ENCODE measurements at places on chromosomes 2 and 18. TPM values are rescaled to one million over a fixed set of nuclear protein-coding genes. Genes with fewer than 3 reads are reported as not detected.

The PSMA8 gene
- not detected for total RNA-seq

The ATP6V1B1 gene
- total RNA-seq, result not detected

GRCh38 chr2:128279009-128279408 lies 39.7 kb downstream of the HS6ST1 start:
- no peak for DNase-seq

DNA sequence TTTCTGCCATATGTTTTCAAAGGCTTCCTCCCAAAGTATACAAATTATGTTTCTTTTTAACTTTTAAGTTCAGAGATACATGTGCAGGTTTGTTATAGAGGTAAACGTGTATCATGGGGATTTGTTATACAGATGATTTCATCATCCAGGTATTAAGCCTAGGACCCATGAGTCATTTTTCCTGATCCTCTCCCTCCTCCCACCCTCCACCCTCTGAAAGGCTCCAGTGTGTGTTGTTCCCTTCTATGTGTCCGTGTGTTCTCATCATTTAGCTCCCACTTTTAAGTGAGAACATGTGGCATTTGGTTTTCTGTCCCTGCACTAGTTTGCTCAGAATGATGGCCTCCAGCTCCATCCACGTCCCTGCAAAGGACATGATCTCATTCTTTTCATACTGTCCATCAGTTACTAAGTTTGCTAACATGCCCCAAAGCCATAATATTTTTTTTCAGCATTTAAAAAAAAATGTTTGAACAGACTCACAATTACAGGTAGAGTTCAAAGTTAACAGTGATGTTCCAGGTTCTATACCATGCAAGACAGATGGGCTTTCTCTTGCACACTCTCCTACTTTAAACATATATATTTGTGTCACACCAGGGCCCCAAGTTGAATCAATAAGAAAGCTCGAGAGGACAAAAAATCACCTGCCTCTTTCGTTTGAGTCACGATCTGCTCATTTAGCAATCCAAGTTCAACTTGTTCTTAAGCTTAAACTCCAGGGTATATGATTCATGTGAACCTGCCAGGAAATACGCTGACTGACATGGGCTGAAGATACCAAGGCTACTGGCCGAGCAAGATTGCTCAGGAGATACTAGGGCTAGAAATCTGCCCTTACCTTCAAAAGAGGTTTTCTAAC lies 77.6 kb downstream of the AP1S3 start:
- DNase-seq, result no peak

The IWS1 gene
- total RNA-seq, result 42.7 TPM

- DNase-seq, result no peak
Observed at GRCh38 chr2:213253162-213253561, 31.1 kb upstream of the SPAG16 start.

The MRPS5 gene
- 30.0 TPM for total RNA-seq

DNA sequence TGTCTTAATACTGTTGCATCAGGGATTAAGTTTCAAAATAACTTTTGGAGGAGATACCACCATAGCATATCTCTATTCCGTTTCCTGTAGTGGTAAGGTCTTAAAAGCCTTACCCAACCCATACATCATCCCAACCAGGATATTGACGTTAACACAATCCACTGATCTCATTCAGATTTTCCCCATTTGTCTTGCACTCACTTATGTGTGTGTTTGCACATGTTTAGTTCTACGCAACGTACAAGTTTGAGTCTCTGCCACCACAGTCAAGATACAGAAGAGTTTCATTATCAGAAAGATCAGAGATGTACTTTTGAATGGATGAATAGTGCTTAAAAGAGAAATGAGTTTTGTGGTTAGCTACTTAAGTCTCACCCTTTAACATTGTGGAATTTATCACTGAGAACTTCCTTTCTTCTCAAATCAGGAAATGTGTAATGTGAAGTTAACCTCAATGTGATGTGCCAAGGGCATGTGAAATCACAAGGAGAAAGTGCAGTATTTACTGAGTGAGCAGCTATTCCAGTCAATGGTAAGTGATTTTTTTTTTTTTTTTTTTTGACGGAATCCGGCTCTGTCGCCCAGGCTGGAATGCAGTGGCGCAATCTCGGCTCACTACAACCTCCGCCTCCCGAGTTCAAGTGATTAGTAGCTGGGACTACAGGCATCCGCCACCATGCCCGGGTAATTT lies 69.2 kb upstream of the EPHA4 start:
- DNase-seq, result no peak

The TTC27 gene
- total RNA-seq, result 32.4 TPM

The ANKRD62 gene
- not detected for total RNA-seq

GRCh38 chr18:55489034-55489986 lies 98.7 kb downstream of the TCF4 start:
- no peak for DNase-seq

DNA sequence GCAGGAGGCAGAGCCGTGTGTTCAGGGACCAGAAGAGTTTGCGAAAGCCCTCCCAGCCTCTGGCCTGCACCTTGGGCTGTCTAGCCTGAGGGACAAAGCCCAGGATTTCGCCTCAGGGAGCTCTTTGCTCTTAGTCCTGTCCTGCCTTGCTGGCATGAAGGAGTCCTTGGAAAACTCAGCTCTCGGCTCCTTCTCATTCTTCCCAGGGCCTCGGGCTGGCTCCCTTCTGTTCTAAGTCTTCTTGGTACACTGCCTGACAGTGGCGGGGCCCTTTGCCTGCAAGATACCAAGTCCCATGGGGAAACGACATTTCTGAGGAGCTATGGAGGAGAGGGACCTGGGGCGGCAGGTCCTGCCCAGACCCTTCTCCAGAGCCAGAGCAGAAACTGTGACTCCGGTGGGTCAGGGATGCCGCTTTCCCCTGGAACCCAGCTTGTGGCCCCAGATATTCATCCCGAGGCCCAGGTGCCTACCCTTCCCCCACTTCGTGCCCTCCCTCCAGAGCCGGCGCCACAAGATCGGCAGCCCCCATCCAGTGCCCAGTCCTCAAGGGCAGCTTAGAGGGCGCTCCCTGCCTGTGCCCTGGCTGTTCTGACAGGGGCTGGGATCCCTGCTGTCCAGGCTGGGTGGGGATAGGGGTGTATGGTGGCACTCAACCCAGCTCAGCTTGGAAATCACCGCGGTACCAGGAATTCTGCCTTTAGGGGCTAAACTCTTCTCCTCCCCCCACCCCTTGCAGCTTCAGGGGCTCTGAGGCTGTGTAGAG lies 5.5 kb upstream of the CYP26B1 start:
- no peak for DNase-seq

GRCh38 chr2:9837451-9837850 lies 5.8 kb upstream of the TAF1B start:
- no peak for DNase-seq

DNA sequence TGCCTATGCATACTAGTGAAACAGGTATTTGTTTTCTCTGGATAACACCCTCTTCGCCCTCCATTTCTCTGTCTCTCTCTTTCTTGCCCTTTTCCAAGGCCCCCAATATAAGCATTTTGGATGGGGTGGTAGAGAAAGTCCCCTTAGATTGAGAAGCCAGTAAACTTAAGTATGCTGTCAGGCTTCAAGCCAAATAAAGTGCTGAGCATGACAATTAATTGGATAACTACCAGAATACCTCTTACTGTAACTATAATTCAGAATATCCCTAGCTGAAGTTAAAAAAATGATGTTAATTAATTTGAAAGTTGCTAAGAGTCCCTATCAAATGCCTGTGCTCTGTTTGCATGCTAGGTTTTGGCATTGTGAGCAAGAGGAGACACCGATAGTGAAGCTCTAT lies 324.8 kb downstream of the PARD3B start:
- no peak for DNase-seq

DNA sequence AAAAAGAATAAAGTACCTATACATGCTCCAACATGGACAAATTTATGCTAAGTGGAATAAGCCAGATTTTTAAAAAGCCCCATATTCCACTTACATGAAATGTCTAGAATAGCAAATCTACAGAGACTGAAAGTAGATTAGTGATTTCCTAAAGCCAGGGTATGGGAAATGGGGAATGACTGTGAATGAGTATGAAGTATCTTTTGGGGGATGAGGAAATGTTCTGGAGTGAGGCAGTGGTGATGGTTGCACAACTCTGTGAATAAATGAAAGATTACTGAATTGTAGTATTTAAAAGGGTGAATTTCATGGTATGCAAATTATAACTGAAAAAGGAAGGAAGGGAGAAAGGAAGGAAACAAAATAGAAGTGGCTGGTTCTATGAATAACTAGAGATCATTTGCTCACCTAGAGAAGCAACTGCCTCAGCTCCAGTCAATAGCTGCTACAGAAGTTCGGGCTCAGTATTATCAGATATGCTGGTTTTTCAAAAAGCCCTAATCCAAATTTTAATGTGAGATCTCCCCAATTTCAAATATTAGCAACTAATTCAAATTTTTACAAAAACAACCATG lies 39.3 kb downstream of the MAP3K2 start:
- DNase-seq, result peak; percentile 45

The CRACDL gene
- total RNA-seq, result not detected

DNA sequence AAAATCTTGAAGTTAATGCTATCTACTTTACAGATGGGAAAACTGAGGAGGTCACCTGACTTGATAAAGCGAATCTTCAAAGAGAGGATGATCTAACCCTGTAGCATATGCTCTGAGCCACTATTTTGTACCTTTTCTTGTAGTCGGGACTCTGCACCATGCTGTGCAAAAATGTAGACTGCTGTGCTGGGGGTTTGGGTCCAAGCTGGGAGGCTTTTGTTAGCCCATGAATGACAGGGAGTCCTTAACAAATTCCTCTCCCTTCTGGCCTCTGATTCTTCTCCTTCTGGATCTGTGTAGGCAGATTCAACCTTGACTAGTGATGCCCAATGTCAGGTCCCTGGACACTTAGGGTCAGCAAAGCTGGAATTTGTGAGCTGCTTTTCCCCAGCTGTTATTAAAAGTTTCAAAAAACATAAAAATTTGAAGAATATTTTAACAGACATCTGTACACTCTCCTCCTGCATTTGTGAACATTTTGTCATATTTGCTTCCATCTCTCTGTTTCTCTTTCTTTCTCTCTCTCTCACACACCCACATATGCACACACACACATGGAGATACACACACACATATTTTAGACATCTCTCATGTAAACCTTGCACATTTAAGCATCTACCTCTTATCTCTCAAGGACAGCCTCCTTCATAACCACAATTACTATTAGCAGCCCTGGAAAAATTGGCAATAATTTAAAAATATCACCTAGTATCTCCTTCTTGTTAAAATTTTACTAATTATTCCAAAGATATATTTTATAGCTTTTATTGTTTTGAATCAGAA lies 335.0 kb upstream of the TRIB2 start:
- no peak for DNase-seq

- peak; percentile 65 for DNase-seq
Observed at GRCh38 chr2:224650815-224651439, 65.2 kb downstream of the CCDC195 start.

The PPP1R1C gene
- 0.32 TPM for total RNA-seq

- no peak for DNase-seq
Observed at GRCh38 chr2:240928476-240929363, 22.6 kb downstream of the CROCC2 start.

DNA sequence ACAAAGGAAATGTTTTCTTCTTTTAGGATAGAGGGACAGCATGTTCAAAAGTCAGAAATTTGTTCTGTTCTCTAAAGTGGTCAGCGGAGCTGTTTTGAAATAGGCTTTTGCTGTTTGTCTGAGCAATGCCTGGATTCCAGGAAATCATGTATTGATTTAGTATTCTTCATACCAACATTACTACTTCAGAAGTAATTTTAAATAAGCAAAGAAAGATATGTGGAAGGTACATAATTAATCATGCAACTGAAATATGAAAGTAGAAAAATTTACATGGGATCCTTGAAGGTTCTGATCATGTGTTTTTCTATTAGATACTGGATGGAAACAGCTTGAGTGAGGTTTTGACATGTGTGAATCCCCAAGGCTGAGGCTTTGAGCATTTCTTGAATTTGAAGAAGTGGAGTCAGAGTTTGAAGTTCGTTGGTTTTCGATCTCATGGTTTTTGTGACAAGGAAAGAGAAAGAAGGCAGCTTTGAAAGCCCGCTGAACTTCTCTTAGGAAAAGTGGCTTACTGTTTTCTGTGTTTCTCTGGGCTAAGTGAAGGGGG lies 220.0 kb downstream of the LDLRAD4 start:
- DNase-seq, result no peak

GRCh38 chr2:181952404-181953226 lies 33.0 kb upstream of the PPP1R1C start:
- DNase-seq, result peak; percentile 30

DNA sequence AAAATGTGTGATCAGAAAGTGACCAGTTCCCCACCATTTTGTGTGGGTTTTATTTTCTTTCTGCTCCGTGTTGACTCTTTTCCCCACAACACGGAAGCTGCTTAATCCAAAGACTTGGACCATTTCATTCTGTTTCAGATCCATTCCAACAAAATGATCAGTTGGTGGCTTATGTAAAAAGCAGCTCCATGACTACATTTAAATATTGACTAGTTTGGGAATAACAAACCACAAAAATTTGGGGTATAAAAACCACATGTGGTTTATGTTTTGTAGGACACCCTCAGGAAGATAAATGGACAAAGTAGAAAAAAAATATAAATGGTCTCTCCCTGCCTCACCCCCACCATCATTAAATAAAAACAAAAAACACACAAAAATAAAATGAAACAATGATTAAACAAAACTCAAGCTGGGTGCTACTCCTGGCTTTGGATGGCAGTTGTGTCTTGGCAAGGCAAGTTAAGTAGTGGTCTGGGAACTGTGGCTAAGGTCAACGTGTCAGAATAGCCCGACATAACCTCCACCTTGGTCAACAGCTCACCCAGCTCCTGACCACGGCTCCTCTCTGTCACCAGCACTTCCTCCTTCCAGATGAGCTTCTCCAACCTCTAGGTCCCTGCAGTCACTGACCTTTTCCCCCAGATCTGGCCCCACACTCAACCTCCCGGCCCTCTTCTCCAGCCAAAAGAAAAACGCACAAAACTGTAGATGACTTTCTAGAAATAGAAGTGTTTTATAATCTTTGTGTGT lies 12.8 kb upstream of the WIPF1 start:
- DNase-seq, result no peak

- no peak for DNase-seq
Observed at GRCh38 chr18:12443551-12443950, 35.8 kb downstream of the PRELID3A start.

DNA sequence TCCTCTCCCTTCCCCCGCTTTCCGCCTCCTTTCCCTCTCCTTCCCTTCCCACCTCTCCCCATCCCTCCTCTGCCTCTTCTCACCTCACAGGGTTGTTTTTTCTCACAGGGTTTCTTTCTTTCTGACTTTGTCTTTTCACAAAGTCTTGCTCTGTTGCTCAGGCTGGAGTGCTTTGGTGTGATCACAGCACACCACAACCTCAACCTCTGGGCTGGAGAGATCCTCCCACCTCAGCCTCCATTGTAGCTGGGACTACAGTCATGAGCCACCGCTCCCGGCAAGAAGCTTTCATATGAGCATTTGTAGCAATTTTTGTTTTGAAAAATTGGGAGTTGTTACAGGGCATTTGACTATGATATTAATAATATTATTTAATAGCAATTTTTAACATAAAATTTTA lies 32.9 kb downstream of the ACSL3 start:
- DNase-seq, result no peak

The CMPK2 gene
- 1.9 TPM for total RNA-seq
